Iris pigment epithelial cell (primary cell): ENCODE measurements at places on chromosomes 7 and 10.

DNA sequence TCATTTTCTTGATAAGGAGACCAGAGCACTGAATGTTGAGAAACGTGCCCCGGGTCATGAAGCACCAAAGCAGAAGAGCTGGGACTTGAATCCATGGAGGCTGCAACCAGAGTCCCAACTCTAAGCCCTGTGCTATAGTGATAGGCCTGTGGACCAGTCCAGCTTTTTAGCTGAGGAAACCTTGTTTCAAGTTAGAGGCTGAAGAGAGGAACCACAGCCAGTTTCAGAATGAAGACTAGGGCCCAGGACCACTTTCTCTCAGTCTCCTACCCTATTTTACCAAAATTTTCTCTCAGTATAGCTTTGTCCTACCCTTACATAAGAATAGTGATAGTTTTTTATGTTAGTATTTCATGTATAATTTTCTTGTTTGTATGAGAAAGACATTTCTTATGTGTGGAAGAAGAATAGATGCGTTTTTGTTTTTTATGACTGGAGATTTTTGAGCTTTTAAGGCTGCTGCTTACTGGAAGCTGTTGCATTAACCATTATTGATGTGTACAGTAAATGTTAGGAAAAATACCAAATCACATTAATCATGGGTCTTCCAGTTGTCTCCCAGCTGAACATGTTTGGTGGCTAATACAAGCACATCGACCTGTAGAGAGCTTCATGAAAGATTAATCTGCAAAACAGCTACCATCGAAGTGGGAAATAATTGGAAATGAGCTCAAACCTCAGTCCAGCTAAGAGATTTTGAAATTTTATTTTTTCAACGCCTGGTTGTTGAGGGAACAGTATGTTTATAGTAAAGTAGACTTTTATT lies 45.0 kb upstream of the CSTF2T start:
- no peak for DNase-seq

- DNase-seq: no peak
These were observed 263.6 kb downstream of the SKIDA1 start for GRCh38 chr10:21261842-21262294.

DNA sequence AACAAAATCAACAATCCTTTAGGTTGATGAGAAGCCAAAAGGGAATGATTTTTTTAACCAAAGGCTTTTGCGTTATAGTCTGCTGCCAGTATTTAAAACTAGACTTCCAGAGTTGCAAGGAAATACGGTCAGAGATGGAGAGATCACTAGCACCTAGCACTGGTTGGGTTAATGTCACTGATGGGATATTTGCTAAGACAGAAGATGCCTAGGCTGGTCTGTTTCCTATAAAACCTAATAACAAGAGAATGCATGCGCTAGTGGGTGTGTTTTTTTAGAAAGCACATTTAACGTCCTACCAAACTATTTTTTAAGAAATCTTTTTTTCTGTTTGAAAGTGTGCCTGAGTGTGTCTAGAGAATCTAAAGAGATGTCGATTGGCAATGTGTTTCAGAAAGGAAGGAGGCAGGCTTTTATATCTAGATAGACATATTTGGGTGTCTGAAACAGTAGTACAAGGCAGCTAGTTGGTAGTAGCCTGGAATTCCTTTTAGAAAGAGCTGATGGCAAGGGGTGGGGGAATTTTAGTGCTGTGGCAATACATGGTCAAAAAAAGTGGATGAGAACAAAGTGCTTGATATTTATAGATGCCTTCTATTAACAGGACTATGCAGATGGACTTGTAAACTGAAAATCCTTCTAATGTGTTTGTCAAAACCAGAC lies 863 bp downstream of the CALD1 start:
- no peak for DNase-seq

- DNase-seq: no peak
These were observed 184.6 kb downstream of the SEC23IP start for GRCh38 chr10:120076996-120077706.

- DNase-seq: peak; percentile 78
These were observed 7.1 kb downstream of the ATOH7 start for GRCh38 chr10:68224810-68225209.

- DNase-seq: no peak
These were observed 60.8 kb upstream of the NPTX2 start for GRCh38 chr7:98556288-98556687.

- DNase-seq: no peak
These were observed 67.1 kb downstream of the ADCYAP1R1 start for GRCh38 chr7:31119249-31119648.

- DNase-seq: no peak
These were observed 64.9 kb downstream of the MYOF start for GRCh38 chr10:93417266-93417665.

DNA sequence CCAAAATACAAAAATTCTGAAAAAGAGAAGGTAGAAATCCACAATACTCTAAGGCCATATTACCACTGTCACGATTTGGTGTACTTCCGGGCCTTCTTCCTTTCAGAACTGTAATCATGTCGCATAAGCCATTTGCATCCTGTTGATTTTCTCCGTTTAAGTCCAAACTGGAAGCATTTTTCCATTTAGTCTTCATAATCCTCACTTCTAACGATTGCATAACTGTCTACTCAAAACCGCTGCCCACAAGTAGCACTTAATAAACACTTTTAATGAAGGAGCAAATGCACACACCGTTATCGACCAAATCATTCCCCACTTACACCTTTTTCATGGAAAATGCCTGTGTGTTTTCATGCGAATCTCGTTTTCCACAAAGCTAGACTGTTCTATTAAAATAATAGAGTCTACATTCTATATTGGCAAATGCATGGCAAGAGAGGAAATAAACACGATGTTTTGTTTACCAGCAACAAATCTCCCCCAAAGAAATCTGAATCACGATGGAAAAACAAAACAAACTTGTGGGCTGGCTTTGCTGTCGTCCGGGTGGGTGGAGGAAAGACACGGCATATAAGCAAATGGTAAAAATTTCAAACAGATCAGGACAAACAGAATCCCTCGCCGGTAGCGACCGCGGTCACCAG lies 1.0 kb downstream of the ATE1 start:
- peak; percentile 46 for DNase-seq

DNA sequence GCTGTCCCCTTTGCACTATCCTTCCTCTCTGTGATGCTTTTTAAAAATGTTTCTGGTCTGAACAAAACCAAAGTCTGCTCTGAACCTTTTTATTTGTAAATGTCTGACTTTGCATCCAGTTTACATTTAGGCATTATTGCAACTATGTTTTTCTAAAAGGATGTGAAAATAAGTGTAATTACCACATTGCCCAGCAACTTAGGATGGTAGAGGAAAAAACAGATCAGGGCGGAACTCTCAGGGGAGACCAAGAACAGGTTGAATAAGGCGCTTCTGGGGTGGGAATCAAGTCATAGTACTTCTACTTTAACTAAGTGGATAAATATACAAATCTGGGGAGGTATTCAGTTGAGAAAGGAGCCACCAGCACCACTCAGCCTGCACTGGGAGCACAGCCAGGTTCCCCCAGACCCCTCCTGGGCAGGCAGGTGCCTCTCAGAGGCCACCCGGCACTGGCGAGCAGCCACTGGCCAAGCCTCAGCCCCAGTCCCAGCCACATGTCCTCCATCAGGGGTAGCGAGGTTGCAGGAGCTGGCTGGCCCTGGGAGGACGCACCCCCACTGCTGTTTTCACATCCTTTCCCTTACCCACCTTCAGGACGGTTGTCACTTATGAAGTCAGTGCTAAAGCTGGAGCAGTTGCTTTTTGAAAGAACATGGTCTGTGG lies 11.4 kb upstream of the CSGALNACT2 start:
- no peak for DNase-seq
